ENCODE measurements at places on chromosomes 12 and 14. TPM values are rescaled to one million over a fixed set of nuclear protein-coding genes. Genes with fewer than 3 reads are reported as not detected.

DNA sequence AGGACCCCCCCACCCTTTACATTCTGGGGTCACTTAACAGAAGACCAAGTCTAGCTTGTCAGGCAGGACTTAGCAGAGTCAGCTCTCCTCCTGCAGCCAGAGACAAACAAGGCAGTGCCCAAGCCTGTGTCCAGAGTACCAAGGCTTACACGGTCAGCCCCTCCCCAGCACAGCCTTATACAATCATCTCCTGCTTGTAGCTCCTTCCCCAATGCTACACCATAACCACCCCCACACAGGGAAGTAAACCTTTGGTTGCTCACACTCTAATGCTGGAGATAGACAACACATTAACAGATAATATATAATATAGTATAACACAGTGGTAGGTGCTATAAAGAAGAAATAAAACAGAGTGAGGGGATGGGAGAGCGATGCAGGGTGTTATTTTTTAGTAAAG is 175.4 kb upstream of the PWP1 start:
- DNase-seq = no peak

DNA sequence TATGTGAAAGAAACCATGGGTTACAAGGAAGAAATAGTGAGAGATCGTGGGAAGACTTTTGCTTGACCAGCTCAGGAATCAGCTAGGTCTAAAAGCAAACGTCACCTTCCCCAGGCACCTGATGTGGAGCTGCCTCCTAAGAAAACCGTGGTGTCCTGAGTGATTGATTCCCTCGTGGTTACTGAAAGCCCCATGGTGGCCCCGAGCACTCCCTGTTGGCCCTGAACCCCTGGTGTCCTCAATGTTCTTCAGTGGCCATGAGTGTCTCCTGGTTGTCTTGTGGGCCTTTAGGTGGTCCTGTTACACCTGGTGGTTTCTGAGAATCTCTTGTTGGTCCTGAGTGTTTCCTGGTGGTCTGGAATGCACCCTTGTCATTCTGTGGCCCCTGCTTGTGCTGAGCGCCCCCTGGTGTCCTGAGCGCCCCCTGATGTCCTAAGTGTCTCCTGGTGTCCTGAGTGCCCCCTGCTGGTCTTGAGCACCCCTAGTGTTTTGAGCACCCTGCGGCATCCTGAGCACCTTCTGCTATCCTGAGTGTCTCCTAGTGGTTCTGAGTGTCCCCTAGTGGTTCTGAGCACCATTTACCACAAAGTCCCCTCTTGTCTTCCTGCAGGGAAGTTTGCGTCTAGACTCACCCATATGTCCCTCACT is 518.7 kb downstream of the TMEM121 start:
- peak; percentile 11 for DNase-seq

DNA sequence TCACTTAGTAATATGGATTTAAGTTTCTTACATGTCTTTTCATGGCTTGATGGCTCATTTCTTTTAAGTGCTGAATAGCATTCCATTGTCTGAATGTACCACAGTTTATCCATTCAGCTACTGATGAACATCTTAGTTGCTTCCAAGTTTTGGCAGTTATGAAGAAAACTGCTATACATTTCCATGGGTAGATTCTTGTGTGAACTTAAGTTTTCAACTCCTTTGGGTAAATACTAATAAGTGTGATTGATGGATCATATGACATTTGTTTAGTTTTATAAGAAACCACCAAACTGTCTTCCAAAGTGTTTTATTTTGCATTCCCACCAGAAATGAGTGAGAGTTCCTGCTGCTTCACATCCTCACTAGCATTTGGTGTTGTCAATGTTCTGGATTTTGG is 119.2 kb downstream of the NAV3 start:
- no peak for DNase-seq

DNA sequence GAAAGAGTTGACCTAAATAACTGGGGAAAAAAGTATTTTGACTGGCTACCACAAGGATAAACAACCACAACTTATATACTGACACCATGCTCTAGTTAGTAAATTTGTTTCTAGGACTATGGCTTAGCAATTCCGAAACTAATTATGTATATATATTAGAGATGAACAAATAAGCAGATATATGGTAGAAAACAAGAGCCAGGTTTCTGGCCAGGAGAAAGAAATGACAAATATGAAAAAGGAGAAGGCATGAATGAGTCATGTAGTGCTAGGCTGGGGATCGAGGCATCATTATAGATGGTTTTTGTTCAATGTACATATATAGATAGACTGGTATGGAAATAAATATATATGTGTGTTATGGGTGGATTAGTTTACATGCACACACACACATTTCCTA is 5.5 kb upstream of the LRRC74A start:
- DNase-seq = no peak

DNA sequence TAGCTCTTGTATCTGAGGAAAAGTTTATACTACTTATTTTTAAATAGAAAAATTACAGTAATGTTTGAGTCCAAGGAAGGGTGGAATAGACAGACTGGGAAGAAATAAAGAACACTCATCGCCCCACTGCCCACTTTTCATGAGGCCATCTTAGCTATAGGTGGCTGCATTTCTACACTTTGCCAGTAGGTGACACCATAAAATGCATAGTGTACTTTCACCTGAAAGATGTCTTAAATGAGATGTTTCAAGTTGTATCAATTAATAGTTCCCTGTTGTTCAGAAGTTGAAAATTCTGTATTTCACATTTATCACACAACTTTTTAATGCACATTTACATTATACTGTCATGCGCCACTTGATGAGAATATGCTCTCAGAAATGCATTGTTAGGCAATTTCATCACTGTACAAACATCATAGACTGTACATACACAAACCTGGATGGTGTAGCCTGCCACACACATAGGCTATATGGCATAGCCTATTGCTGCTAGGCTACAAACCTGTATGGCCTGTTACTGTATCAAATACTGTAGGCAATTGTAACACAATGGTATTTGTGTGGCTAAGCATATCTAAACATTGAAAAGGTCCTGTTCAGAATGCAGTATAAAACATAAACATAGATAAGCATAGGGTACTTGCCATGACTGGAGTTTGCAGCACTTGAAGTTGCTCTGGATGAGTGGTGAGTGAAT is 27.6 kb downstream of the PMCH start:
- peak; percentile 33 for DNase-seq

DNA sequence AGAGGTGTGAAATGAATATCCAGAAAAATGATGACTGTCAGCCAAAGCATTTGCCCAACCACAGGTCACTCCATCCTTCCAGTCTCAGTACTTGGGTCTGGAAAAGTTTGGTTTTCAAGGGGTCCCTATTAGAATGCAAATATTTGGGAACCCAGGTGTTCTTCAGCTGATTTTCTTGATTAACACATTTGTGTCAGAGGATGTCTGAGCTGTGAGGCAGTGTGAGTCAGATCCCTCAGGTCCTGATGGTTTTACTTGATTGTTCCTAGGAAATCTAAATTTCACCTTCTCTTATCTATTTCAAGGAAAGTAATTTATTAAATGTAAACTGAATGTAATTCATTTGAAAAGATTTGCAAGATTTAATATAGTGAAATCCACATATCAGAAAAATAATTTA is 71.5 kb downstream of the SSPN start:
- DNase-seq = no peak

GRCh38 chr14:95902273-95902826 is 25.7 kb downstream of the TUNAR start:
- DNase-seq = no peak

DNA sequence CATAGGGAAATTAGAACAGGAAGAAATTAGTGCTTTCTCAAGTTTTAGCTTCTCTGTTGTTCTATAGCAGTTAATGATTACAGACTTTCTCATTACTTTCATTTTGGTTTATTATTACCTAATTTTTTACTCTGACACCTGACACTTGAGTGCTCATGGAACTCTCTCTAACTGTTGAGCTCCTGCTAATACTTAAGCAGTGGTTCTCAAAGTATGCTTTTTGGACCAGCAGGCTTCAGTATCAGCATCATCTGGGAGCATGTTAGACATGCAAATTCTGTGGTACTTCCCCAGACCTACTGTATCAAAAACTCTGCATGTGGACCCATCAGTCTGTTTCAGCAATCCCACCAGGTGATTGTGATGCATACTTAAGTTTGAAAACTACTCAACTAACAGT is 235.3 kb downstream of the CCDC91 start:
- no peak for DNase-seq

DNA sequence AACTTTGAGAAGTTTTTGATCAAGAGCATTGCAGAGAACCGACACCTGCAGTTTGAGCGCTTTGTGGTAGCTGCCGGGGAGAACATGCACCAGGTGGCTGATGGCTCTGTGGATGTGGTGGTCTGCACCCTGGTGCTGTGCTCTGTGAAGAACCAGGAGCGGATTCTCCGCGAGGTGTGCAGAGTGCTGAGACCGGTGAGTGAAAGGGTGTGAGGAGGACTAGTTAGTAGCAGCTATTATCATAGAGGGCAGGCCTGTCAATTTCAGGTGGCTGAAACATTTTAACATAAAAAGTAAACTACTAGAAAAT is 27.0 kb upstream of the HIGD1C start:
- DNase-seq = no peak

DNA sequence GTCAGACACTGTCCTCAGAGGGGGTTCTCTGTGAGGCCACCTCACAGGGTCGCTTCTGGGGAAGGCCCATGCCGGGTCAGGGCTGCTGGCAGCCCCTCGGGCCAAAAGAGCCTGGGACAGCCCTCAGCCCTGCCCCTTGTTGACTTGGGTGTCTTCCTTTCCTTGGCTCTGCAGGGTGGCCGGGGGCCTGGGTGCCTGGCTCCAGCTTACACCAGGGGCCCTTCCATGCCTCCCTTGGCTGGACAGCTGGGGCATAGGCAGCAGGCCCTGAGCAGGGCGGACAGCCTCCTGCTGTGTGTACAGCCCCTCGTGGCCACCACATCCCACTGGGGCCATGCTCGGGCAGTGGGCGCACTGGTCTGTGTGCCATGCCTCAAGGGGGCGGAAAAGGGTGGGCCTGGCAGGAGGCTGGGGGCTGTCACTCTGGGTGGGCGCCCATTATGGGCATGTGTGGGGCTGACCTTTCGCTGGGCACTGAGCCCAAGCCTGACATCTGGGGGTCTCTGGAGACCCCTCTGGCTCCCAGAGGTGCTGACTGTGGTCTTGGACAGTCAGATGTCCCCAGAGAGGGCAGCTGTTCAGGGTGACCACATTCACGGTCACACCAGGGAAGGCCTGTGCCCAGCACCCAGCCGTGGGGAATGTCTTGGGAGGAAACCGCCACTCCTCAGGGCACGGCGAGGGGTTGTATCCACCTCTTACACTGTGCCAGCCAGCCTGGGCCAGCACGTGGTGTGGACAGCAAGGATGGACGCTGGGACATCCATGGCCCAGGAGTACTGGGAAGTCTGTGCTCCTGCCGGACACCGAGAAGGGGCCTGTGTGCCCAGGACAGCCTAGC is 313.3 kb downstream of the TMEM121 start:
- DNase-seq = no peak

DNA sequence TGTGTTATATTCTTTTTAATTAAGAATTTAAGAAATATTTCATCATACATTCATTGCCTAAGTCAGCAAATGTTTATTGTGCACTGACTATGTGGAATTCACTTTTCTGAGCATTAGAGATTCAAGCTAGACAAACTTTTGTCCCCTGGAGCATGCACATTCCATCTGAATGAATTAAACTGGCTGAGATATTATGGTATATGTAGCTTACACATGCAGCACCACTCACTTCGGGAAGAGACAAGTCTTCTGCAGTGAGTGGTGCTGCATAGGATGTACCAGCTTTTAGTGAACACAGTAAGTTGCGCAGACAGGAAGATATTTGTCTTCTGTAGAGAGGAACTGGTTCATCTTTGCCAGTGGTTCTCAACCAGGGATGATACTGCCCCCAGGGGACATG is 318.4 kb downstream of the SYT1 start:
- DNase-seq = no peak

DNA sequence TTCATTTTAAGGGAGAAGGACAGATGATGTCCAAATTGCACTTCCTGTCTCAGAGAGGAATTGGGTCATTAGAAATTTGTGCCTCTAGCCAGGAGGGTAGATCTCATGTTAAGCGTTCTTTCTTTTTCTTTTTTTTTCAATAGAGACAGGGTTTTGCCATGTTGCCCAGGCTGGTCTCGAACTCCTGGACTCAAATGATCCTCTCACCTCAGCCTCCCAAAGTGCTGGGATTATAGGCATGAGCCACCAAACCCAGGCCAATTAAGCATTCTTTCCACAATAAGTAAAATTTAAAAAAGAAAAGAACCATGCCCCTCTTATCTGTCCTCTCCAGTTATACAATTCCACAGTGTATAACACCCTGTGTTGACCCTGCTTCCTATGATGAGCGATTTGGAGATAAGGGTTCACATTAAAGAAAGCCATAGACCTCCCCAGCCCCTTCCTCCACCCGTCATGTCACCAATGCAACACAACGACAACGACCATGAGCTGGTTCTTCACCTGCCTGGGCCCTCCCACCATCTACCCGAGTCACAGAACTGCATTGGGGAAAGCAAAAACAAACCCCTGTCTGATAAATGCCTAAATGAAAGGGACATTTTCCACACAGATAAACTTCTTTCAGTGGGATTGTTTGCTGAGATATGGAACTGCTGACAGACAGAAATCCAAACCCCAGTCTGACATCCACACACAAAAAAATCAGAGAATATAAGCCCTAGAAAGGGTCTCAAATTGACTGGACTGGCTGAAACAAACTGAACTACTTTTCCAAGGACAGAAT is 37.3 kb downstream of the SSH1 start:
- DNase-seq = no peak

DNA sequence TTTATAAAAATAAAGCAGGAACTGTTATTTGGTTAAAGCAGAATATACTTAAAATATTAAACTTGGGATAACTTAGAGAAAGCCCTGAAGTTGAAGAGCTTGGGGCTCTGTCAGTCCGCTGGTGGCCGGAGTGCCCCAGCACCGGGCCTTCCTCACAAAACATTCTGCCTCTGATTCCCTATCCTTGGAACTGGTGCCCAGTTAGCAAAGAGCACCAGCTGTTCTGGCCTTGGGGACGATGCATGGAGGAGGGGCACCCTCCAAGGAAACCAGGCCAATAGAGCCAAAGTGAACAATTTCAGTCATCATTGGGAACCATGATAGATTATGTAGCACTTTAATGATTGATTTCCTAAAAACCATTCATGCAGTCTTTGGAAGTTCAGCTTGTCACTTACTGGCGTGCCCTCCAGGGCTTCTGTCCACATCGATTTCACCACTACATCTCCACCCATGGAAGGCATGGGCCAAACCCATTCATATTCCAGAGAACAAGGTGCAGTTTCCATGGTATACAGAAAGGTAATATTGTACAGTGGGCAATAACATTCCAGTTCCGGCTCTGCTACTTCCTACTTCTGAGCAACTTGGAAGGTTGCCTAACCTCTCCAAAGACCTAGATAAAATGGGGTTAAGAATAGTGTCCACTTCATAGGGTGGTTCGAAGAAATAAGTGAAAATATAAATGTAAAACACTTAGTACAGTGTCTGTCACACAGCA is 145.9 kb downstream of the ETV6 start:
- DNase-seq = no peak

The PEBP1 gene
- 341 TPM for total RNA-seq

The ATL1 gene
- total RNA-seq = 15.8 TPM

The OAS1 gene
- 5.1 TPM for total RNA-seq

The TBX3 gene
- total RNA-seq = 3.3 TPM

The VASH1 gene
- total RNA-seq = 3.5 TPM
